Hypothalamus (tissue), 51 donors: ENCODE measurements at places on chromosomes 7 and 10.

DNA sequence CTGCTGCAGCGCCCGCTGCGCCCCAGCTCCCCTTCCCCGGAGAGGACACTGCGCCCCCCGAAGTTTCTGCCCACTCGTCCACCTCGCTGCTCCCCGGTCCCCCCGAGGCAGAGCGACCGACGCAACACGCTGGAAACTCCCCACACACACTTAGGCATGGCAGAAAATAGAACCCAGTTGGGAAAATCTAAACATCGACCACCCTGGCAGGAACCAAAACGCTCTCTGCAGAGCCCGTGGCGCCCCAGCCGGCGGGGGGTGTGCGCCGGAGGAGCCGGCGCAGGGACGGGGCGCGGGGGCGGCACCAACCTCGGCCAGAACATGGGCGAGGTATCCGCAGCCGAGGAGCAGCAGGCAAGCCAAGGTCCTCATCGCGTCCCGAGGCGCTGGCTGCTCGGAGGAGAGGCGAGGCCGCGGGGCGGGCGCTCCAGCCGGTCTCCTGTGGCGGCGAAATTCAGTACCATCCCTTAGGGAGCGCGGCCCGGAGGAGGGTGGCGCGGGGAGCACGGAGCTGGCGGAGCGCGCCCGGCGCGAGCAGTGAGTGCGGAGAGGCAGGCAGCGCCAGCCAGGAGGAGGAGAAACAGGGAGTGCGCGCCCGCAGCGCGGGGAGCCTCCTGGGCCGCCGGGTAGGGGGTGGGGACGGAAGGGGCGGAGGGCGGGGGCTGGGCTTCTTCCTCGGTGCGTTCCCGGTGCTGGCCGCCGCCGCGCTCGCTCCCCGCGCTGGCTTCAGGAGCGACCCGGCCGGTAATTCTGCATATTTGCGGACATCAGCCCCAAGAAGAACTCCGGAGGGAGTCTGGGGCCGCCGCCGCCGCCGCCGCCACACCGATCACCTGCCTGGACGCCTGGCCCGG, 789 bp downstream of the PDGFA start:
- peak; percentile 79 for DNase-seq

DNA sequence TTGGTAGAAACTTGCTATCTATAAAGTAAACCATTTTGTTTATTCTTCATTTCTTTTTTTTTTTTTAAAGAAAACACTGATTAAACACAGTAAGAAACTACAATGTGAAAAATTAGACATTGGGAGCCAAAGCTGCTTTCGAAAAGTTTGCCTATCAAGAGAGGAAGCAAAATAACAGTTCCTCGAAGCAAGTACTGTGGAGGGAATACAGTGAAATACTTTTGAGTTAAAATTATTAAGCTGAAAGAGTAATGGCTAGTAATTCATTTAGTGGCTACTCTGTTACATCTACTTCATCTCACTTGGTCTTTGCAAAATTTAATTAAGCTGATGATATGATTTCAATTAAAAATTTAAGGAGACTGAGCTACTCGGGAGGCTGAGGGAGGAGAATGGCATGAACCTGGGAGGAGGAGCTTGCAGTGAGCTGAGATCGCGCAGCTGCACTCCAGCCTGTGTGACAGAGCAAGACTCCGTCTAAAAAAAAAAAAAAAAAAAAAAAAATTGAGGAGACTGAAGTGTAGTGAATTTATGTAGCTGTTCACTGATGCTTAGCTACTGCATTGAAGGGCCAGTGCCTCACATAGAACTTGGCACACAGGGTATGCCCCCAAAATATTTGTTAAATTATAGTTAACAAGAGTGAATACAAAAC, 982.1 kb upstream of the MBL2 start:
- no peak for DNase-seq

DNA sequence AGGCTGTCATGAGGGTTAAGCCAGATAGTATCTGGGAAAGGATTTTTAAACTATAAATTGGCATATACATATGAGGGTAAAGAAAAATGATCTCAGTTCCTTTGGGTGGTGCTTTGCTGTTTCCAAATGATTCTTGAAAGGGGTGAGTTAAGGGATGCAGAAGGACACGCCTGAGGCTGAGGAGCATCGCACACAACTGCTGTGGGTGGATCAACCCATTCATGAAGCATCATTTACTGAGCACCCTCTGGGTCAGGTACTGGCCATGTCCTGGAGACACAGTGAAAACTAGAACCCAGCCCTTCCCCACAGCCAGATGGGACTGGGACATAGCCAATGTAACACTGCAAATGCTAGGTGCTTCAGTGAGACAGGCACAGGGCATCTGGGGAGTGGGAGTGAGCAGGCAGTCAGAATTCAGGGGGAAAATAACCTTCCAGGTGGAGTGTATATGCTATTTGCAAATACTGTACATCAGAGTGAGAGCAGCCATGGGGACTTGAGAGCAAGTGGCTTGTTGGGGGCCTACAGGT, 112.1 kb downstream of the WDFY4 start:
- DNase-seq: no peak

DNA sequence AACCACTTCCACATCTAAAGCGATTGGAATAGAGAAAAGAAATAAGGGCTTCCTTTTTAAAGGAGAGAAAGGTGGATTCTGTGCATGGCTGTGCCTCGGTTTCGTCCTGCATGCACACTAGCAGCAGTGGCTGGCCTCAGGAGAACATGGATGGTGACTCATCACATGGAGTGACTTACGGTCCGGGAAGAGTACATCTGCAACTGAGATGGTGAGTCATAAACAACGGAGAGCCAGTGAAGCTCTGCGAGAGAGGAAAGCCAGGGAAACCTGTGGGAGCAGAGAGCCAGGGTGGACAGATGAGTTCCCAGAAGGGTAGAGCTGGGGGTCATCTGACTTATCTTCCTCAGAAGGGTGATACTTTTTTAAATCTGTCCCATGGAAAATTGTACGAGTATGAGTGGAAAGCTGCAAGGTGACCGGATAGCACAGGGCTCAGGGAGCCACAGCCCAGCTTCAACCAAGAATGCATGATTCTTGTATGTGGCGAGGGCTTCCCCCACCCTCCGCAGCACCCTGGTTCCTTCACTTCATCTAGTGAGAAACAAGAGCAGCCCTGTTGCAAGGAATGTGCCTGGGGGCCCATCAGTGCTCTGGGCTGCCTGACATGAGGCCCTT, 259.1 kb downstream of the KLF6 start:
- DNase-seq: no peak

GRCh38 chr7:55156919-55157763, 138.3 kb downstream of the EGFR start:
- DNase-seq: no peak
